ENCODE measurements at places on chromosomes 5 and 9. TPM values are rescaled to one million over a fixed set of nuclear protein-coding genes. Genes with fewer than 3 reads are reported as not detected.

DNA sequence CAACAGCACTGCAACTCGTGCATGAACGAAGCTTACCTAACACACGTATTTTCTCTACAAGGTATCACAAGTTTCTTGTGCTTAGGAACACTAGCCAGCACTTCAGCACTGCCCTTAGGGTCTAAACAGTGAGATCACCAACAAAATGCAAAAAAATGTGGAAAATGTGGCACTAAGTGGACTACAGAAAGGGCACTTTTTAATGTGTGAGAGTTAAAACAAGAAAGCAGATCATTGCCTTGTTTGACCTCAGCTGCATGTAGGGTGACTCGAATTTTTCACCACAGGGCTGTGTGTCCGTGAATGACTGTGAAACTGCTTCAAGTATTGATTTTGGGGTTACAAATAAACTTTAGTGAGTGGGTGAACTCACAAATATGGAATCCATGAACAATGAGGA is 90.5 kb downstream of the MARCHF3 start:
- no peak for DNase-seq

DNA sequence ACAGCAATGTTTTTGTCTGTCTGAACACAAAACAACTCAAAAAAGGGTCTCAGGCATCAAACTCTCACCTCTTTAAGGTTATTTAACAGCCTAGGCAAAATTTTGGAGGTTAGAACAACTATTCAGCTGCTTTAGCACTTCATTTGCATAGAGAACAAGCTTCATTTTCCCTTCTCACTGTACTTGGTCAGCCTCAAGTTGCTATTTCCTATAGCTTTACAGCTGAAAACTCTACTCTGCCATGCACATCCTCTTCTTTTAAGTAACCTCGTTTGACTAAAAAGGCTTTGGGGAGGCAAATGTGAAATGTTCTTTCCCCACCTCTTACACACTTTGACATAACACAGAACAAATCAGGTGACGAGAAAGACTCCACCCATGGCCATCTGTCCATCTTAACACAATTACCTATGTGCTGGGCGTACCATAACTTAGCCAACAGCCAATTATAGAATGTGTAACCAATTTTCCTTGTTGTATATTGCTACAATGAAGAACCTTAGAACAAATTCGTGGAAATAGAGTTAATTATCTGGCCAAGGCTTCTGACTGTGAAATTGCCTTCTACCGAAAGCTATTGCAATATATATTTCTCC is 195.7 kb downstream of the DCP2 start:
- DNase-seq = no peak

GRCh38 chr5:144032375-144032774 is 138.1 kb downstream of the YIPF5 start:
- peak; percentile 72 for DNase-seq

- no peak for DNase-seq
Measured at GRCh38 chr5:90344689-90345088, 64.9 kb downstream of the CETN3 start.

DNA sequence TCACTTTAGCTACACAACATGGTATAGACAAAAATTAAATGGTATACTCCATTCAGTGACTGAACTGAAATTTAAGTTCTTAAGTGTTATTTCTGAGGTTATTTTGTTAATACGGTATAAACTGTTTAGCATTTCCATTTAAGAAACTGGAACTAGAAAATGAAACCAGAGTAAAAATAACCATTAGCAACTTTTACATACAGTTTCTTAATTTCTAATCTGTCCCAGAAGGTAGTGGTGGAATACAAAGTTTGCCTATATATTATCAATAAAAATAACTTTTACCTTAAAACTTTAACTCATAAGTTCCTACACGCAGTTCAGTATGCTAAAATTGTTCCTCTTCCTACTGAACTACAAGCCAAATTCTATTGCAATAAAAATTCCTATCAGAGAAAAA is 10.3 kb downstream of the GOLPH3 start:
- DNase-seq = no peak

- no peak for DNase-seq
Measured at GRCh38 chr5:93076096-93076495, 504.9 kb downstream of the NR2F1-AS1 start.

GRCh38 chr9:135759676-135760300 is 57.8 kb downstream of the KCNT1 start:
- DNase-seq = no peak

Gene SLC28A3
- polyA plus RNA-seq = not detected
